Osteocyte (in vitro differentiated cells): ENCODE measurements at places on chromosomes 6 and 20.

- no peak overlapping the region for H3K27ac ChIP-seq
- no peak for DNase-seq
- H3K36me3 ChIP-seq = no peaks in the 10 kb centered on the region
These were observed 164.7 kb upstream of the CENPW start for GRCh38 chr6:126175251-126175650.

DNA sequence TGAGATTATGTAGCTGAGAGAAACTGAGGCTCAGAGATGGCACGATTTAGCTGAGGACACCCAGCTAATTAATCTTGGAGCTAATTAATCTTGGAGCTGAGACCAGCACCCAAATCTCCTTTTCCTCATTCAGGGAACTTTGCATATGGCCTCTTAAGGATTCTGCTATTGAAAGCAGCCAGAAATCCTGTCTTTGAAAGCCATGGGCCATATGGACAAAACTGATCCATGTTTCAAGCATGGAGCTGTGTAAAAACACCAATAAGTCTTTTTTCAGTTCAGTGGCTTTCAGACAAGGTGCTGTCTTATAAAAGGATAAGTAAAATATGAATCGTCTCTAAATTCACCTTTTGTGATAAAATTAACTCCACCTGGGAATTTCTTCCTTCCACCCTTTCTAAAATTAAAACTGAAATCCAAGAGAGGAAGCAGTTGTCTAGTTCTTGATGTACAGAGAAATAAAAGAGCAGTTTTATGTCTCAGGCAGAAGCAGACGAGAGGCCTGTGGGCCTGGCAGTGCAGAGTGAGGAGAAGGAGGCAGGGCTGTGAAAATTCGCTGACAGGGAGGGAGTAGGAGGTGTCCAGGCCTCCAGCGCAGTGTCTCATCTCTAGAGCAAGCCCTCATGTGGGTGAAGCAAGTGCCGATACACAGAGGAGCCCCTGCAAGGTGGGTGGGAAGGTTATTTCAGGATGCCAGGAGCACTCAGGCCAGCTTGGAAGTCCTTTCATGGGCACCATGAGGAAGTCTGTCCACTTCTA, 266.9 kb downstream of the UST start:
- H3K4me3 ChIP-seq = no peak overlapping the region
- DNase-seq = no peak
- H3K27me3 ChIP-seq = no peaks in the 10 kb centered on the region
- peak overlapping the region; percentile 63 for H3K27ac ChIP-seq
- no peaks in the 10 kb centered on the region for H3K36me3 ChIP-seq

DNA sequence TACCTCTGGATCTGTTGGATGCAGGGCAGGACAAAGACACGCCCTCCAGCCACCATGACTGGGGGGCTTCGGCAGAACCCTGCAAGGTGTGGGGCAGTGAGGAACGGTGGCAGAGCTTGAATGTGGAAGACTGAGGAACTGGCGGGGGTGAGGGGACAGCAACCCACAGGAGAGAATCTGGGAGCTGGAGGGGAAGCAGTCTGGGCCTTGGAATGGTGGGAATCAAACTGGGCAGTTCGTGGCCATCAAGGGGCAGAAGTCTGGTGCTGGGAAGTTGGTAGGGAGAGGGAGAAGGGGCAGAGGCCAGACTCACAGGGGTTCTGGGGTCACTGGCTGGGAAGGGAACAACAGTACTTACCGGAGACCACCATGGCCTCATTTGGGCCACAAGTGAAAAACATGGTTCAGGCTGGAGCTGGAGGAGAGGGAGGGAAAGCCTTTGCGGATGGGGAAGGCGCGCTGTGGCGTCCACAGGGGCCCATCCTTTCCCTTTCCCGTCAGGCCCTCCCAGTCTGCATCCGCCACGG, 635 bp downstream of the FLOT1 start:
- peaks cover 45% of the 10 kb centered on the region for H3K4me1 ChIP-seq
- no peaks in the 10 kb centered on the region for H3K27me3 ChIP-seq
- peak overlapping the region; percentile 99 for H3K4me3 ChIP-seq
- peak overlapping the region; percentile 95 for H3K27ac ChIP-seq
- peaks cover 46% of the 10 kb centered on the region for H3K36me3 ChIP-seq

- no peak overlapping the region for H3K27ac ChIP-seq
- H3K4me1 ChIP-seq = peaks cover 33% of the 10 kb centered on the region
- H3K27me3 ChIP-seq = no peaks in the 10 kb centered on the region
- no peak overlapping the region for H3K4me3 ChIP-seq
These were observed 82.8 kb upstream of the RIPOR2 start for GRCh38 chr6:25018568-25018954.

GRCh38 chr6:169859978-169860703, 108.7 kb downstream of the ERMARD start:
- H3K27ac ChIP-seq = no peak overlapping the region
- peak; percentile 78 for DNase-seq
- no peaks in the 10 kb centered on the region for H3K36me3 ChIP-seq
- H3K4me1 ChIP-seq = no peaks in the 10 kb centered on the region
- H3K4me3 ChIP-seq = no peak overlapping the region

GRCh38 chr20:12287575-12287974, 369.9 kb downstream of the BTBD3 start:
- H3K36me3 ChIP-seq = no peaks in the 10 kb centered on the region
- H3K4me3 ChIP-seq = no peak overlapping the region
- no peaks in the 10 kb centered on the region for H3K27me3 ChIP-seq
- no peak overlapping the region for H3K27ac ChIP-seq

- no peaks in the 10 kb centered on the region for H3K27me3 ChIP-seq
- H3K4me3 ChIP-seq = no peak overlapping the region
- no peak for DNase-seq
- no peaks in the 10 kb centered on the region for H3K36me3 ChIP-seq
- H3K27ac ChIP-seq = no peak overlapping the region
These were observed 15.6 kb downstream of the FAM83D start for GRCh38 chr20:38941726-38942389.

- H3K4me1 ChIP-seq = no peaks in the 10 kb centered on the region
- no peaks in the 10 kb centered on the region for H3K36me3 ChIP-seq
- DNase-seq = no peak
- H3K27me3 ChIP-seq = peaks cover 11% of the 10 kb centered on the region
These were observed 38.5 kb upstream of the TAB2 start for GRCh38 chr6:149278997-149279396.

GRCh38 chr6:122165014-122165413, 234.4 kb upstream of the HSF2 start:
- H3K36me3 ChIP-seq = no peaks in the 10 kb centered on the region
- no peak for DNase-seq
- H3K4me1 ChIP-seq = no peaks in the 10 kb centered on the region
- H3K27ac ChIP-seq = no peak overlapping the region

DNA sequence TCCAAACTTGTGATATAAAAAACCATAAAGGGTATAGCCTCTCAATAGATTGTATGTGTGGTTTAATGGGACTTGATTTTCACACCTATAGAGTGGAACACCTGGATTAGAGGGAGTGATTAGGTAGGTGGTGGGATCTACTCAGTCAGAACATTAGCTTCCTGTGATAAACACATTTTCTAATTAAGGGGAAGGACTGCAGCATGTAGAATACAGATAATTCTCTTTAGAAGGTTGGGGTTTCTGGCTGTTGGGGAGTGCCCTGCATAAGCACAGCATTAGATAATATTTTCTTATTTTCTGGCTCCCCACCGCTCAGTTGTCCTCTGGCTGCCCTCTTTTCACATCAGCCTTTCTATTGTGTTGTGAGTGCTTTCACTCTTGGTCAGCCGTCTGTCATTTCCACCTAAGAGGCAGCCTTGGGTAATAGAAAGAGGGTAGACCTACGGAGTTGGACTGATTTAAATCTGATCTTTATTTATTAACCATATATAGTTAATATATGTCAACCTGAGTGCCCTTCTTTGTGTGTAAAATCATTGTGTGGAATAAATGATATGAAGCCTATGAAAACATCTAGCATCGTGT, 8.0 kb downstream of the CSE1L start:
- H3K27me3 ChIP-seq = no peaks in the 10 kb centered on the region
- peaks cover 11% of the 10 kb centered on the region for H3K4me1 ChIP-seq
- peaks cover 6% of the 10 kb centered on the region for H3K36me3 ChIP-seq
- no peak overlapping the region for H3K27ac ChIP-seq
- no peak for DNase-seq
- no peak overlapping the region for H3K4me3 ChIP-seq

DNA sequence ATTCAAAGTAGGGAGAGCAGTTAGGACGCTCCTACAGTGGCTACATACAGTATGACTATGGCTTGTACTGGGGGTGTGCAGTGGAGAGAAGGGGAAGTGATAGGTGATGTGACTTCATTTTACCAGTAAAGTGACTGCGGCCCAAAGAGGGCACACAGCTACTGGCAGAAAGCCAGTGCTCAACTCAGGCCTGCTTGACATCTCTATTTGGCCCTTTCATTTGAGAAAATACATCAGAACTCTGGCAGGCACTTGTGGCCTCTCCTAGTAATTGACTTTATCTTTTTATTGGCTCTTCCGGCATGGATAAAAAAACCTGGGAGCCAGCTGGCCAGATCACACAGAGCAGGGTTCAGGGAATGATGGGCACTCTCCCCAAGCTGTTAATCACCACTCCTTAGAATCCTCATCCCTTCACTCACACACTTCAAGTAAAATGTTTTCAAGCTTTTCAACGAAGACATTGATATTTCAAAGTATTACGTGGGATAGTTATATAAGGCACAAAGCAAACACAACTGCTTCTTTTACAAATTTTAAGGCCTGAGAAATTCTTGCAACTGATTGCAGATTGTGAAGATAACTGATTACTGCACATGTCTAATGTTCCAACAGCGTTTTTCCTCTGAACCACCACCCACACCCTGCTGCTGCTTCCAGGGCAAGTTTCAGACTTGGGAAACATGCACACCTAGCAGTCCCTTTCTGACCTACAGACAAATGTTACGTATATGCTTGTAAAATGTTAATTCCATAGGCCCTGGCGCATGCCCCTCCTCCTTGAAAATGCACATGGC, 73.5 kb downstream of the TNFRSF21 start:
- no peak overlapping the region for H3K27ac ChIP-seq
- no peaks in the 10 kb centered on the region for H3K4me1 ChIP-seq
- H3K4me3 ChIP-seq = no peak overlapping the region

DNA sequence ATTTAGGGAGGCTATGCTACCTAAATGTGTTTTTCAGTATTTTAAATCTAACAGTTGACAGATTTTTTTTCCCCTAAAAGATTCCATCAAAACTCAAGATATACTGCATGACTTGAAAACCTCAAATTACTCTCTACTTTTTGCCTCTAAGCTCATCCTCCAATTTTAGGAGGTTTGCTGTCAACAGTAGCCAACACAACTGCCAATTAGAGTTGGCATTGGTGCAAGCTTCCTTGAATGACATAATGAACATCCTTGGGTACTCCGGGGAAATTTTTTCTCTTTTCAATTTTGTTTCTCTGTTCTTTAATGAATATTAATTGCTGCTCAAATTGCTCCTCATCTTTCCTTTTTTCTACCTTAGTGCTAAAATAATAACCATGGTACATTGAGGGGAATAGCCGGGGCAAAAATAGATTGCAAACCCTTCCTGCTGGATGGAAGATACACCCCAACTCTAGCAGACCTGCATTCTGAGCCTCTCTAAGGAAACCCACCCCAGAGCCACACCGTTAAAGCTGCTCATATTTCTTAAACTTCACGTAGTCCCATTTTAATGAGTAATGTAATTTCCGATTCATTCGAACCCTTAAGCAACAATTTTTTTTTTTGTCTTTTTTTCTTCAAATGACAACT, 34.3 kb downstream of the SLC22A23 start:
- DNase-seq = no peak
- no peaks in the 10 kb centered on the region for H3K27me3 ChIP-seq
- H3K4me3 ChIP-seq = no peak overlapping the region
- H3K27ac ChIP-seq = peak overlapping the region; percentile 44

DNA sequence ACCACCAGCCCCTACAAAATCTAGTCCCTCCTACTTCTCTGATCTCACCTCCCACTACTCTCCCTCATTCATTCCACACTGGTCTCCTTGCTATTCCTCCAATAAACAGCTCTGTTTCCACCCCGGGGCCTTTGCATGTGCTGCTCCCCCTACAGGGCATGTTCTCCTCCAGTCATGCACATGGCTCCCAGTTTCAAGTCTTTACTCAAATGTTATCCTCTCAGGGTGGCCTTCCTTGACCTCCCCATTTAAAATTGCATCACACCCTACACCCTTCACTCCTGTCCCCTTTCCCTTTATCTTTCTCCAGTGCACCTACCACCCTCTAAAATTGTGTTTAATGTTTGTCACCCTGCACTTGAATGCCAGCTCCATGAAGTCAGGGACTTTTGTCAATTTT, 174.5 kb downstream of the MRPL14 start:
- peaks cover 4% of the 10 kb centered on the region for H3K36me3 ChIP-seq
- H3K27ac ChIP-seq = no peak overlapping the region
- H3K27me3 ChIP-seq = peaks cover 9% of the 10 kb centered on the region
- H3K4me1 ChIP-seq = peaks cover 10% of the 10 kb centered on the region

GRCh38 chr20:4997222-4997621, 4.1 kb downstream of the SLC23A2 start:
- no peaks in the 10 kb centered on the region for H3K36me3 ChIP-seq
- H3K4me3 ChIP-seq = no peak overlapping the region
- no peak for DNase-seq

DNA sequence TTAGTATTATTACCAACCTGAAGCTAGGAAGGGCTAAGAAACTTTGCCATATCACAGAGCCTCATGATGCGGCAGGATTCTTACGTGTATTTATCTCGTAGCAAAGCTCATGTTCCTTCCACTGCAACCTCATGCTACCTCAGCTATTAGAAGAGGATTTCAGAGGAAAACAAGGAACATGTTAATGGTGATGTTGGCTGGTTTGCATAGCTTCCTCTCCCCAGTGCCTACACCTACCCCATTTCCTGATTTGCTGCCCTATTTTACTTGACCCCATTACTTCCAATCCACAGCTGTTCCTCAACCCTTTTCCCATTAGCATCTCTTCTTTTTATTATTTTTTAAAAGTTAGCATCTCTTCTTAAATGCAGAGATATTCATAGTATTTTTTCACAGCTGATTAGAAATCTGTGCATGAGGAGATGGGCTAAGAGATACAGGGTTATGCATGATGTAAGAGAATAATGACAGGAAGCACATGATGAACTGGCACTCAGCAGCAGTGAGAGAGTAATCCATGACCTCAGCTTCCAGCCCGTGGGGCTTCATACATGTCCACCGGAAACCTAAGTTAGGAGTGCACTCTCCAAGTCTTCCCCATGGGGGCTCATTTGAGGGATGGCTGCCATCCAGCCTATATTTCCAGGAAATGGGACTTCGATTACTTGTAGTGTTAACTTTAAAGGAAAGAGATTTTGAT, 106.1 kb upstream of the ASF1A start:
- no peak for DNase-seq
- H3K4me1 ChIP-seq = peaks cover 8% of the 10 kb centered on the region
- no peak overlapping the region for H3K27ac ChIP-seq
- H3K27me3 ChIP-seq = no peaks in the 10 kb centered on the region
- H3K4me3 ChIP-seq = no peak overlapping the region
- H3K36me3 ChIP-seq = no peaks in the 10 kb centered on the region
